ENCODE measurements at places on chromosomes 1 and 21. TPM values are rescaled to one million over a fixed set of nuclear protein-coding genes. Genes with fewer than 3 reads are reported as not detected.

ATP1A4 gene
- not detected for total RNA-seq

SLC2A5 gene
- not detected for total RNA-seq

CDK11A gene
- total RNA-seq: 40.3 TPM

VSIG8 gene
- total RNA-seq: not detected

COPA gene
- 198 TPM for total RNA-seq

CFHR5 gene
- total RNA-seq: not detected

FCRL2 gene
- total RNA-seq: not detected

HSD11B1 gene
- total RNA-seq: 2.1 TPM

AUNIP gene
- 6.9 TPM for total RNA-seq

AMY2A gene
- total RNA-seq: not detected

CTSE gene
- not detected for total RNA-seq

- peak overlapping the region; percentile 36 for H3K27ac ChIP-seq
- peaks cover 13% of the 10 kb centered on the region for H3K36me3 ChIP-seq
- peaks cover 26% of the 10 kb centered on the region for H3K4me1 ChIP-seq
- no peaks in the 10 kb centered on the region for H3K27me3 ChIP-seq
- H3K4me3 ChIP-seq: no peak overlapping the region
These were observed 109.1 kb downstream of the CD247 start for GRCh38 chr1:167409183-167409582.

- H3K27me3 ChIP-seq: no peaks in the 10 kb centered on the region
- peaks cover 46% of the 10 kb centered on the region for H3K4me1 ChIP-seq
- no peak overlapping the region for H3K27ac ChIP-seq
- no peak overlapping the region for H3K4me3 ChIP-seq
- peaks cover 10% of the 10 kb centered on the region for H3K36me3 ChIP-seq
These were observed 41.5 kb downstream of the COP1 start for GRCh38 chr1:176165573-176165972.

- H3K36me3 ChIP-seq: no peaks in the 10 kb centered on the region
- H3K27ac ChIP-seq: no peak overlapping the region
- H3K27me3 ChIP-seq: peaks cover 17% of the 10 kb centered on the region
- H3K4me3 ChIP-seq: no peak overlapping the region
- DNase-seq: no peak
These were observed 195.0 kb upstream of the FOXD3 start for GRCh38 chr1:63127376-63127775.

GRCh38 chr1:21815724-21816321 lies 3.8 kb downstream of the LDLRAD2 start:
- H3K4me1 ChIP-seq: no peaks in the 10 kb centered on the region
- DNase-seq: no peak
- no peak overlapping the region for H3K4me3 ChIP-seq
- no peak overlapping the region for H3K27ac ChIP-seq
- no peaks in the 10 kb centered on the region for H3K36me3 ChIP-seq
- peaks cover 20% of the 10 kb centered on the region for H3K27me3 ChIP-seq

- peaks cover 6% of the 10 kb centered on the region for H3K4me1 ChIP-seq
- H3K27ac ChIP-seq: peak overlapping the region; percentile 25
- H3K36me3 ChIP-seq: no peaks in the 10 kb centered on the region
- H3K4me3 ChIP-seq: no peak overlapping the region
- no peaks in the 10 kb centered on the region for H3K27me3 ChIP-seq
These were observed 30.3 kb downstream of the WNT4 start for GRCh38 chr1:22112554-22112953.

GRCh38 chr21:26965907-26966581 lies 844 bp downstream of the ADAMTS5 start:
- peaks cover 5% of the 10 kb centered on the region for H3K4me1 ChIP-seq
- no peaks in the 10 kb centered on the region for H3K36me3 ChIP-seq
- DNase-seq: no peak

DNA sequence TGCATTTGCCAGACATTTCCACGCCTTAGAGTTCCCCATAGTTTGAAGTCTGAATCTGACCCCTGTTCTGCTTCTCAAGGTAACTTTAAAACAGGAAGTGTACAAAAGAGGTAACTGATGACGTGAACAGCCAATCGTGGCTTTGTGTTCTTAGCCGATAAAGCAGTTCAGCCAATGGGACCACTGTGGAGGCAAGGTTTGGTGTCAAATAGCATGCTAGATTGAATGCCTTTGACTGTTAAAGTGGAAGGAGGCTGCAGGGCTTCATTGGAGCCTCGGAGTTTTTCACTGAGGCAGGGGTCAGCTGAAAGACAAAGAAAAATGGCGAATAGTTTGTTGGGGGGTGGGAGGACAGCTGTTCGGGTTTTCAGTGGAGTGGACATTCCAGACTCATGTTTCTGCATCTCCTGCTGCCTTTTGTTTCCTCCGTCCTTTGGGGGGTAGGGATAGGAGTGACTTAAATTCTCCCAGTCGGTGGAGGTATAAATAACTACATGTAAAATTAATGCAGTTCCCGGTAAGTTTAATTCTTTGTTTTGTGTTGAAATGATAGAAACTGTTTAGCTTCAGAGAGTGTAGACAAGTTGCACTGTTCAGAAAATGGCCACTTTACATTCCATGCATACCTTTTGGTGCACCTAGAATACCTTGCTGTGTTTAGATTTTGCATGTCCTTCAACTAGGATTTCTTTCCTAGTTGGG lies 17.7 kb downstream of the NFYC start:
- DNase-seq: peak; percentile 79
- no peaks in the 10 kb centered on the region for H3K27me3 ChIP-seq
- peak overlapping the region; percentile 96 for H3K4me3 ChIP-seq
- H3K36me3 ChIP-seq: no peaks in the 10 kb centered on the region
- peak overlapping the region; percentile 90 for H3K27ac ChIP-seq
- H3K4me1 ChIP-seq: peaks cover 58% of the 10 kb centered on the region

GRCh38 chr1:69707103-69707502 lies 139.4 kb downstream of the LRRC7 start:
- no peaks in the 10 kb centered on the region for H3K27me3 ChIP-seq
- no peak overlapping the region for H3K4me3 ChIP-seq
- no peaks in the 10 kb centered on the region for H3K36me3 ChIP-seq
- DNase-seq: no peak
- H3K4me1 ChIP-seq: no peaks in the 10 kb centered on the region

DNA sequence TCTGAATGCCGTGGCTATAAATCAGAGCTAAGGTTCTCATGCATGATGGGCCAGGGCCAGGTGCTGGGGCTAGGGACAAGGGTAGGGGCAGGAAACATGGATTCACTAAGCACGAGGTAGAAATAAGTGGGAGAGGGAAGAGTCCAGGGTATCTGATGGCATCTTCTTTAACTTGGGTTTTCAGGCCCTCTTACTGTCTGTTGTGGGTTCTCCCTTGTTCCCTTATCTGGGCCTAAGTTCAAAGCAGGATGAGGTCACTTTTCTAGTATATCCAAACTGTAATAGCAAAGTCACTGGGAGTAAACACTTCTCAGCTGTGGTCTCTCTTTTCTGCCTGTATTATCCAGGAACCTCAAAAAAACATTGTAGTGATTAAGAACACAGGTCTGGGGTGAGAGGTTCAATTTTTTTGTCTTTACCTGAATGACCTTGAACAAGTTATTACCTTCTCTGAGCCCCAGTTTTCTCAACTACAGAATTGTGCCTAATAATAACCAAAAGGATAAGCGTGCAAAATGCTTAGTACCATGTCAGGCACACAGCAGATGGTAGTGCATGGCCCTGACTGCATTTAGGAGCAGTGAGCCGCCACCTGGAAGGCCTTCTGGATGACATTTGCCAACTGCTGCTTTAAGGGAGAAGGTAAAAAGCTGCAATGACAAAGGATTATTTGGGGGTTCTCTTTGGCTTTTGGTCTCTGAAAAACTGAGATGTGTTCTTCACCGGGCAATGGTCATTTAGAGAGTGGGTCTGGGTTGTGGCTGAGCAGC lies 53.6 kb upstream of the A3GALT2 start:
- no peak for DNase-seq
- no peak overlapping the region for H3K27ac ChIP-seq
- H3K4me1 ChIP-seq: peaks cover under 1% of the 10 kb centered on the region

DNA sequence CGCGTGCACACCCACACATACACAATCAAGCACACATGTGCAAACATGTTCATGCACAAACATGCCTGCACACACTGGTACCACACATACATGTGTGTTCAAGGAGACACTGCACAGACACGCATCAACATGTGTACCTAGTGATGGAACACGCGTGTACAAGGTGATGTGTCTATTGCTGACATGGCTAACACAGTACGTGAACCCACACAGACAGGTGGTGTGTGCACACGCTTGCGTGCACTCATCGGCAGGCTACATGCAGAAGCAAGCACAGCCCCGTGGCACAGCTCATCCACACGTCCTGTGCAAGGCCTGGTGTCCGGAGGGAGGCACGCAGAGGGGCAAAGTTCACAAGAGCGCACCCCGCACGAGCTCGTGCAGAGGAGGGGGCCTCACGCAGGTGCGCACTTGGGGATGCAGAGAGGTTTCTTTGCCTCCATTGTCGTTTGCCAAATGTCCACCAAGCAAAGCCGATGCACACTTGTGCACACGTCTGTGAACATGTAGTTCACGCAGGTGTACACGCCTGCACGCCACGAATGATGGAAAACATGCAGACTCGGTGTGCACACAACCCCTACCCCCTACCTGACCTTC lies 969 bp downstream of the ACAP3 start:
- peaks cover 16% of the 10 kb centered on the region for H3K4me1 ChIP-seq
- no peaks in the 10 kb centered on the region for H3K27me3 ChIP-seq
- peak overlapping the region; percentile 87 for H3K4me3 ChIP-seq

DNA sequence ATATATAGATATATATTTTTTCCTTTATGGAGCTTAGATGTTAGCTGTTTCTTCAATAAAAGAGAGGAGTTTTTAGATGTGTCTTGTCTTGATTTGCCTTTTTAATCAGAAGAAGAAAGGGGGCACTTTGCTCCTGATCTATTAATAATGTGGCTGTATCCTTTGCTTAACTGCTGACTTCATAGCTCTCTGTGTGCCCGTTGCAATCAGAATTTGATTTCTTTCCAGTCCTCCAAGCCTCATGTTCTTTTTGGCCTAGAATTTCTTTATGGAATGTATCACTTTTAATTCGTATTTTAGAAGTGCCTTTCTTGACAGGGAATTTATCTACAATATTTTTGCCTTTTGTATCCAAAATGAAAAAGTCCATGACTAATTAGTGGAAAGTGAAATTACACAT lies 85.3 kb downstream of the C1orf21 start:
- no peak overlapping the region for H3K27ac ChIP-seq
- peaks cover 6% of the 10 kb centered on the region for H3K27me3 ChIP-seq
- H3K36me3 ChIP-seq: no peaks in the 10 kb centered on the region
- no peak for DNase-seq

DNA sequence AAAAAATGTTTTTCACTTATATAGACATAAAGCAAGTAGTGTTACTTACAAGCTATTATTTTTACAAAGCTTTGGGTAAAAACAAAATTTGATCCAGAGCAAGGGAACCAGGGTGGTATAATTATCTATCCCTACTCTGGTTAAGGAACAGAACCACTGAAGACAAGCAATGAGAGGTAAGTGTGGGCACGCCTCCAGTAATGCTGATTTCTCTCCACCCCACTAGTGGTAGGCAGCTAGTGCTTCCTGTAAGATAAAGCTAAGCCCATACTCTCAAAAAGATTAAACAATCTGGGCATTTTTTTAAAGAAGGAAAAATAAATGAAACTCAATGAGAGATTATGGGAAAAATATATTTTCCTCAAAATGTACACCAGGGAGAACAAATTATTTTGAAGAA lies 22.1 kb downstream of the TFB2M start:
- no peaks in the 10 kb centered on the region for H3K27me3 ChIP-seq
- no peak for DNase-seq
- H3K4me1 ChIP-seq: peaks cover 5% of the 10 kb centered on the region

GRCh38 chr21:30104241-30104640 lies 62.4 kb downstream of the CLDN17 start:
- H3K27ac ChIP-seq: no peak overlapping the region
- H3K27me3 ChIP-seq: no peaks in the 10 kb centered on the region
- no peaks in the 10 kb centered on the region for H3K36me3 ChIP-seq
- no peak overlapping the region for H3K4me3 ChIP-seq
- no peaks in the 10 kb centered on the region for H3K4me1 ChIP-seq

DNA sequence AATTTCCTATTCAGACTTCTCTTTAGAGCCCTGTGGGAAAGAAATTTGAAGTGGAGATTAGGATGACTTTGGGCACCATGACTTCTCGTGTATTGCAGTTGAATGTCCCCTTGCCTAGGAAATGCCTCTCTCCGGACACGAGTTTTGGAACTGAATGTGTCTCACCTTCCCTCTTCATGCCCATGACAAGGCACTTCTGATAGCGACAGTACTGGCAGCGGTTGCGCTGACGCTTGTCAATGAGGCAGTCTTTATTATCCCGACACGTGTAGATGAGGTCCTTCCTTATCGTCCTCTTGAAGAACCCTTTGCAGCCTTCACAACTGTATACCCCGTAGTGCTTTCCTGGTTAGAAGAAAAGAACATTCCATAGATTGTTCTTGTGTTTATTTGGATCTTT lies 28.1 kb downstream of the RXRG start:
- peaks cover 11% of the 10 kb centered on the region for H3K27me3 ChIP-seq
- no peaks in the 10 kb centered on the region for H3K36me3 ChIP-seq
- no peak overlapping the region for H3K4me3 ChIP-seq
- H3K4me1 ChIP-seq: no peaks in the 10 kb centered on the region
- no peak overlapping the region for H3K27ac ChIP-seq
- DNase-seq: no peak

GRCh38 chr1:106292130-106292529 lies 764.3 kb upstream of the PRMT6 start:
- no peak for DNase-seq
- H3K4me1 ChIP-seq: no peaks in the 10 kb centered on the region
- no peak overlapping the region for H3K27ac ChIP-seq
- no peaks in the 10 kb centered on the region for H3K36me3 ChIP-seq

GRCh38 chr1:22552021-22552420 lies 11.3 kb upstream of the EPHA8 start:
- no peak for DNase-seq
- no peaks in the 10 kb centered on the region for H3K36me3 ChIP-seq
- H3K27ac ChIP-seq: no peak overlapping the region
- H3K4me1 ChIP-seq: no peaks in the 10 kb centered on the region
- no peak overlapping the region for H3K4me3 ChIP-seq

DNA sequence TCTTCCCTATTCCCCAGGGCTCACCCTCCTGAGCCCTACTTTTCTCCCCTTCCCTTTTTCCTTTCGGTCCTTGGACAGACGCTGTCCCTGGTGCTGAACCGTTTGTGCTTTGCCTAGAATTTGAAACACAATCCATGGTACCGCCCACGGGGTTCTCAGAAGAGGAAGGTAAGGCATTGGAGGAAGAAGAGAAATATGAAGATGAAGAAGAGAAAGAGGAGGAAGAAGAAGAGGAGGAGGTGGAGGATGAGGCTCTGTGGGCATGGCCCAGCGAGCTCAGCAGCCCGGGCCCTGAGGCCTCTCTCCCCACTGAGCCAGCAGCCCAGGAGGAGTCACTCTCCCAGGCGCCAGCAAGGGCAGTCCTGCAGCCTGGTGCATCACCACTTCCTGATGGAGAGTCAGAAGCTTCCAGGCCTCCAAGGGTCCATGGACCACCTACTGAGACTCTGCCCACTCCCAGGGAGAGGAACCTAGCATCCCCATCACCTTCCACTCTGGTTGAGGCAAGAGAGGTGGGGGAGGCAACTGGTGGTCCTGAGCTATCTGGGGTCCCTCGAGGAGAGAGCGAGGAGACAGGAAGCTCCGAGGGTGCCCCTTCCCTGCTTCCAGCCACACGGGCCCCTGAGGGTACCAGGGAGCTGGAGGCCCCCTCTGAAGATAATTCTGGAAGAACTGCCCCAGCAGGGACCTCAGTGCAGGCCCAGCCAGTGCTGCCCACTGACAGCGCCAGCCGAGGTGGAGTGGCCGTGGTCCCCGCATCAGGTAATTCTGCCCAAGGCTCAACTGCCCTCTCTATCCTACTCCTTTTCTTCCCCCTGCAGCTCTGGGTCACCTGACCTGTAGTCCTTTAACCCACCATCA lies 10.4 kb downstream of the BCAN start:
- H3K36me3 ChIP-seq: no peaks in the 10 kb centered on the region
- no peak overlapping the region for H3K4me3 ChIP-seq
- H3K27me3 ChIP-seq: peaks cover 95% of the 10 kb centered on the region
- no peak for DNase-seq
